AG10803 (cell line): ENCODE measurements at places on chromosomes 7 and 10.

DNA sequence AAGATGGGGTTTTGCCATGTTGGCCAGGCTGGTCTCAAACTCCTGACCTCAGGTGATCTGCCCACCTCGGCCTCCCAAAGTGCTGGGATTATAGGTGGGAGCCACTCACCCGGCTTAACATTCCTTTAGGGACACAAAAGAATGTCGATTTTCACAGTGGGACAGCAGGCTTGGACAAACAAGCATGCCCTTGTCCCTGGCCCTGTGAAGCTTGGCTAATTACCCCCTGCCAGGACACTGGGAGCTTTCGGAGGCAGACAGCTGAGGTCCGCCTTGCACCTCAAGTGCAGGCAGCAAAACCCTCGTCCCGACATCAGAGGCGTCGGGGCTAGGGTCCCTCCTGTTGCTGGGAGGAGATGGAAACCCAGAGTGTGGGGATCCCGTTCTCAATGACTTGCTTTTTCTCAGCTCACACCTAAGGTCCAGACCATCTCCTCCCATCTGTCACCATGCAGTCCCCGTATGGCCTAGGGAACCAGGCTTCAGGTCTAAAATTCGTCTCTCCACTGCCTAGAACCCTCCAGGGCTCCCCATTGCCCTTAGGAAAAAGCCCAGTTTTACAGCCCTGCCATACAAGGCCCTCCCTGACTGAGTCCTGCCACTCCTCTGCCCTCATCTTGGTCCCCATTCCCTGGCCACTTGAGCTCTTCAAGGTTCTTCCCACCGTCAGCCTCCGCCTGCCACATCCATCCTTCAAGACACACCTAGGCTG lies 6.3 kb upstream of the CLIP2 start:
- DNase-seq: no peak

DNA sequence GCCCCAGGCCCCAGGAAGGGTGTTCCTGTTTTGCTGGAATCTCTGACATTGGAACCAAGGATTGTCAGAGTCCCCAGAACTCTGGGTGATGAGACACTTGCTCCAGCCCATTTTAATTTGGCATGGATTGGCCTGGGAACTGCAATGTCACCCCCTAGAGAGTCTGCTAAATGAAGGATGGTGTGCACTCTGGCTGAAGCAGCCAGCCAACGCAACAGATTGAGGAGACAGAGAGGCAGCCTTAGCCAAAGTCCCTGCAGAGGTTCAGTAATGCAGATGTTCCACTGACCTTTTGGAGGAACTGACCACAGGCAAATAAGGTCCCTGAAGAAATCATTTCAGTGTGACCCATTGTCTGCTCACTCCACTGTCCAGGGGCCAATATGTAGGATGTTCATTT lies 13.4 kb downstream of the LRRC18 start:
- DNase-seq: no peak

- DNase-seq: no peak
These were observed 51.7 kb upstream of the RET start for GRCh38 chr10:43024942-43025700.

GRCh38 chr7:34081935-34082334 lies 176.6 kb downstream of the BMPER start:
- peak; percentile 59 for DNase-seq

GRCh38 chr10:131080571-131080970 lies 230.9 kb downstream of the TCERG1L start:
- no peak for DNase-seq

DNA sequence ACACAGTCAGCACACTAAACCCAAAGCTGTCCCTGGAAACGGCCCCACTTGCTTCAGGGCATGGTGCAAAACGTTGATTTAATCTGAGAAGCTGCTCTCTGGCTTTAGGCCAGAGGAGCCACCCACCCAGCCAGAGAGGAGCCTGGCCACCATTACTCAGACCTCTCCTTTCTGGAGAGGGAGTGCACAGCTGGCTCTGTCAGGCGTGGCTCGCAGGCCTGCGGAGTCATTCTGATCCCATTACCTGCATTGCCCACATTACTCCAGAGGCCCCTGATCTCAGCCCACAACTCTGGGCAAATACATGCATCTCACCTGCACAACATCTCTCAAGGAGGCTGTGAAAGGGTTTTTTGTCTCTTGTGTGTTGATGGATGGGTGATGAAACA lies 370.0 kb upstream of the IGFBP3 start:
- peak; percentile 36 for DNase-seq

- DNase-seq: no peak
These were observed 263.3 kb upstream of the TCERG1L start for GRCh38 chr10:131574707-131575430.

- no peak for DNase-seq
These were observed 43.0 kb upstream of the COL1A2 start for GRCh38 chr7:94351703-94352102.
